CMK (cell line): ENCODE measurements at places on chromosomes 4 and X.
A peak's percentile ranks its signal among the peaks of the same experiment; 100 is the strongest.

GRCh38 chr4:73533515-73534422 is 52.2 kb downstream of the AFM start:
- DNase-seq = no peak

DNA sequence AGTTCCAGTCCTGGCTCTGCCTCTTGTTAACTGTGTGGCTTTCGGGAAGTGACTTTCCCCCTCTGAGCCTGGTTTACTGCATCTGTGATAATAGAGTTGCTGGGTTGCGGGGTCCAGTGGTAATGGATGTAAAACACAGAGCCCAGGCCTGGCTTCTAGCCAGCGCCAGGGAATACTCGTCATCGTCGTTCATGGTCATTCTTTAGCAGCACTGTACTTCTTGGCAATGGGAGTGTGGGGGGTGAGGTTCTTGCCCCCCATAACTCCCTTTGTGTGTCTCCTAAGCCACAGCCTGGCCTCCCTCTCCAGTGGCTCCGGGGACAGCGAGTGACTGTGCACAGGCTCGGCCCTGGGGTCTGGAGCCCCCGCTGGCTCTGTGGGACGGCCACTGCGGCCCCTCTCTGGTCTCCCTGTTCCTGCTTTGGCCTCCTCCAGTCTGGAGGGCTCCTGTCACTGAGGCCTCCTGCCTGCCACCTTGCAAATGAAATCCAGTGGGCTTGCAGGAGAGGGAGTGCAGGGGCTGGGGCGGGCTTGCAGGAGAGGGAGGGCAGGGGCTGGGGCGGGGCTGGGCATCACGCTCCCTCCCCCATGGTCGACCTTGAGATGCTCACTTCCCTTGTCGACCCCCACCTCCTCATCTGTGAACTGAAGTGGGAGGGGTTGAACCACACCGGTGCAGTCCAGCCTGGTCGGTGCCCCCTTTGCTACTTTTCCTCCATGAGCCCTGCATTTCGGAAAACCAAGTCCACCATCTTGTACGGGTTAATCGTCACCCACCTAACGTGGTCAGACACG is 13.2 kb downstream of the PSAPL1 start:
- no peak for DNase-seq

GRCh38 chr4:169040559-169041261 is 30.7 kb upstream of the CBR4 start:
- DNase-seq = no peak

GRCh38 chr4:122758033-122758432 is 25.5 kb downstream of the BBS12 start:
- no peak for DNase-seq

- DNase-seq = no peak
Measured at GRCh38 chr4:139581096-139581495, 25.1 kb upstream of the SETD7 start.

GRCh38 chrX:64093761-64094160 is 111.7 kb downstream of the AMER1 start:
- no peak for DNase-seq

GRCh38 chrX:153304988-153305736 is 16.4 kb downstream of the PNMA6F start:
- DNase-seq = no peak

- DNase-seq = no peak
Measured at GRCh38 chr4:130026185-130026584, 930.2 kb downstream of the C4orf33 start.

DNA sequence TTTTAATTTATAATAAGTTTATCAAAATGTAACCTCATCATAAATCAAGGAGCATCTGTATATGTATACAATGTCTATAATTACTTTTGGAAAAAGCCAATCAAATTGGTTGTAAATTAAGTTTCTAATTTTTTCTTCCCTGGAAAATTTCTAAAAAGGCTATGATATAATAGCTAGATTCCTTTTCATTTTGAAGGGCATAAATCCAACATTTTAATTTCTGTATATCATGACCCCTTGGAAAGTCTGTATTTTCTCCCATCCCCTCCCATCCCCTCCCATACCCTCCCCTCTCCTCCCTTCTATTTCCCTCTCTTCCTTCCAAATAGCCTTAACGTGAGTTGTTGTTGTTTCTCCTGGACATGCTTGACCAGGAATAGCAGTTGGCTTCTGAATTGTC is 247.1 kb upstream of the FSTL5 start:
- no peak for DNase-seq

GRCh38 chr4:186298031-186298647 is 32.1 kb downstream of the F11 start:
- no peak for DNase-seq

DNA sequence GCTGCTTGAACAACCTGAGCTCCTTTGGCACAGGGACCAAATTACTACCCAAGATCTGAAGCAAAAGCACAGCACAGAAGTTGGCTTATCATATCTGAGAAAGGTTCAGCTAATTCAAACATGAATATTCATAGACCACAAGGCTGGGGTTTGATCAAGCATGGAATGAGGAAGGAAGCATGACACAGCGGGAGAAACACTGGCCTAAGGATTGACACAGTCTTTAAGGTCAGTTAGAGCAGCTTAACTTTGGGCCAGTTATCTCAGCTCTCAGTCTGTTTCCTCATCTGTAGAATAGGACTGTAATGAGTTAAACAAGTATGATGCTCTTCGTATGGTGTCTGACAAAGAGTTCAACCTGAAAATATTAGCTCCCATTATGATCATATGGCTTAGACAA is 88.5 kb upstream of the CBR4 start:
- peak; percentile 92 for DNase-seq

DNA sequence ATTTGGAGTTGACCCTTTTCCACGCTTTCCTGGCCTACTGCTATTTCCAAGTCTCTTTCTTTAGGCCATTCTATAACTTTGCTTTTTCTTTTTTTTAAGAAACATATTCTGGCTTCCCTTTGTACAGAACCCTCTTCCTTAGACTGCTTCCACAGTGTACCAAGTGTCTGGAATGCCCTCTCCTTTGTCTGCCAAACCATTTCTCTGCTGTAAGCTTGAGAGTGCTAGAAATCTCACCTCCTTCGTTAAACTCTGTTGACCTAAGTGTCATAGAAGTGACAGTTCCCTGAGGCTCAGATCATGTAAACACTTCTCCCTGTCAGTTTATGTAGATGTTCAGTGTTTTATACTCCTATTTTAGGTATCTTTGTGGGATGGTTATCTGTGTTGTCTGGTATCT is 108.4 kb downstream of the EDA start:
- no peak for DNase-seq

- no peak for DNase-seq
Measured at GRCh38 chr4:89586864-89587263, 250.1 kb downstream of the SNCA start.

- no peak for DNase-seq
Measured at GRCh38 chr4:170325599-170325998, 235.8 kb upstream of the AADAT start.

- no peak for DNase-seq
Measured at GRCh38 chrX:31061091-31061490, 10.8 kb downstream of the FTHL17 start.

- peak; percentile 43 for DNase-seq
Measured at GRCh38 chrX:112841114-112841819, 636 bp upstream of the AMOT start.

DNA sequence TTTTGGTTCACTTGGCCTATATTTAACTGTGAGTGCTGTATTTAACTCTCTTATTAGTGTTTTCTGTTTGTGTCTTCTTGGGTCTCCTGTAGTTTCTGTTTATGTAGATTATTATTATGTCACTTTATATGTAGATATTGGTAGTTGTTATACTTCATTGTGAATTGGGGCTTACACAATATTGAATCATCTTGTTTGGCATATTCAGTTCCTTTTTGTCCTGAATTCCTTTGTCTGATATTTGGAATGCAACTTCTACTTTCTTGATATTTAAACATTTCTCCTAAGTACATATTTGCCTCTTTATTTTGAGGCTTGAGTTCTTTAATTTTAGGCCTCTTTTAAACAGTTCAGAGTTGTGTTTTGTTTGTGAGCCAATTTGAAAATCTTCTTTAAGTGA is 544.8 kb upstream of the ADGRL3 start:
- no peak for DNase-seq

- no peak for DNase-seq
Measured at GRCh38 chr4:185865901-185866328, 53.9 kb upstream of the SORBS2 start.

- DNase-seq = peak; percentile 42
Measured at GRCh38 chr4:7649741-7650531, 215.2 kb upstream of the PSAPL1 start.

GRCh38 chrX:51643377-51643776 is 24.7 kb upstream of the CENPVL3 start:
- DNase-seq = no peak

- DNase-seq = no peak
Measured at GRCh38 chr4:91502365-91502764, 801.4 kb upstream of the GRID2 start.

DNA sequence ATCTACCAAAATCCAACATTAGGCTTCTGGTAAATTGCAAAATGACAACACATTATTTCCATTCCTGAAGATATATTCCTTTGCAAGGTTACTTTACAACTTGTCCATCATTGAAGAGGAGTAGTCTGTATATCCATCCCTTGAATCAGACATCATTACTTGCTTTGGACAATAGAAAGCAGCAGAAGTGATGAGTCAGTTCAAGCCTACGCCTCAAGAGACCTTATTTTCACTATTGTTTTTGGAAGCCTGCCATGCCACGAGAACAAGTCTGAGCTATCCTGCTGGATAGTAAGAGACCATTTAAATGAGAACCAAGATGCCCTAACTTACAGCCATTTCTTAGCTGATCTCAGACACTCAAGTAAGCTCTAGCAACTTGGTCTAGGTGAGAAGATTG is 246.0 kb upstream of the HHIP start:
- no peak for DNase-seq

- DNase-seq = no peak
Measured at GRCh38 chrX:103253608-103254007, 1.3 kb downstream of the TCEAL8 start.

DNA sequence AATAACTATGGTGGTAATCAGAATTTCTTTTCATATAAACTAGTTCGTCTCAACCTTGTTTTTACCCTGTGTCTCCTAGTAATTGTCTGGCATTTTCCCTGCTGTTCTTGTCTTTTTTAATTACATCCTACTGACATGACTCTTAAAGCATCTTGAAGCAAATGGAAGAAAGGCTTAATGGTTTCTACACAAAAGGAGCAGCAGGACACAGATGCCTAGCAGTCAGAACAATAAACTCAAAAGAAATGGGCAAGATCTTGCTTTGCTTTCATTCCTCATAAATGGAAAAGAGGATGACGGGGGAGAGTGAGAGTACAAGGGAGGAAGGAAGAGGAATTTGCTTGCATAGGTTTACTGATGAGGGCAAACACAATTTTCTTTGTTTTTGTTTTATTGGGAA is 293.2 kb upstream of the EMCN start:
- no peak for DNase-seq

- no peak for DNase-seq
Measured at GRCh38 chrX:134734466-134734952, 76.2 kb upstream of the PLAC1 start.
